ENCODE measurements at places on chromosomes 13 and 19.

GRCh38 chr19:15222738-15223648 lies 9.3 kb downstream of the EPHX3 start:
- H3K4me3 ChIP-seq = peak overlapping the region; percentile 50
- no peaks in the 10 kb centered on the region for H3K27me3 ChIP-seq
- H3K4me1 ChIP-seq = no peaks in the 10 kb centered on the region
- peak; percentile 86 for DNase-seq

DNA sequence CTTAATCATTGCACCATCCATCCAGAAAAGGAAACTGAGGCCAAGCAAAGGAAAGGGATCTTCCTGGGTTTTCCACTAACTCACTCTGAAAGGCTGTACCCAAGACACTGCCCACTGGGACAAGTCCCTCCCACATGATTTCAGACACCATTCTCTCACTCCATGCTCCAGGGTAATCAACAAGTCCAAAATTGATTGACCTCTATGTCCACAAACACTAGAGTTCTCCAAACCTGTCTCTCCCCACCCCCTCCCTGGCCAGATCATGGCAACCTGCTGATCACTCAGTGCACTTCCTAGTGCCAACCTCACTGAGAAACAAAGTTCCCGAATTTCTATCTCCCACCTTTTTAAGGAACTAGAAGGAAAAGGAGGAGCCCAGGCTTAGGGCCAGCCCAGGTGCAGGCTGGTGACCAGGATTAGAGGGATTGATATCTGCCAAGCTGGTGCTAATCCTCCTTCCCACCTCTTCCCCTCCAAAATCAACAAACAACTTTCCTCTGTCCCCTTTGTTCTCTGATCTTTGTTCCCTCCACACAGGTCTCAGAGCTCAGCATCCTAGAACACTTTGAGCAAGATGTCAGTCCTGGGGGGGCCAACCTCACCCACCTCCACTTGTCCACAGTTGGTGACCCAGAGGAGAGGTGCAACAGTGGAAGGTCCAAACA lies 2.4 kb upstream of the CYP2A13 start:
- no peaks in the 10 kb centered on the region for H3K36me3 ChIP-seq
- H3K27me3 ChIP-seq = no peaks in the 10 kb centered on the region
- no peak for DNase-seq

DNA sequence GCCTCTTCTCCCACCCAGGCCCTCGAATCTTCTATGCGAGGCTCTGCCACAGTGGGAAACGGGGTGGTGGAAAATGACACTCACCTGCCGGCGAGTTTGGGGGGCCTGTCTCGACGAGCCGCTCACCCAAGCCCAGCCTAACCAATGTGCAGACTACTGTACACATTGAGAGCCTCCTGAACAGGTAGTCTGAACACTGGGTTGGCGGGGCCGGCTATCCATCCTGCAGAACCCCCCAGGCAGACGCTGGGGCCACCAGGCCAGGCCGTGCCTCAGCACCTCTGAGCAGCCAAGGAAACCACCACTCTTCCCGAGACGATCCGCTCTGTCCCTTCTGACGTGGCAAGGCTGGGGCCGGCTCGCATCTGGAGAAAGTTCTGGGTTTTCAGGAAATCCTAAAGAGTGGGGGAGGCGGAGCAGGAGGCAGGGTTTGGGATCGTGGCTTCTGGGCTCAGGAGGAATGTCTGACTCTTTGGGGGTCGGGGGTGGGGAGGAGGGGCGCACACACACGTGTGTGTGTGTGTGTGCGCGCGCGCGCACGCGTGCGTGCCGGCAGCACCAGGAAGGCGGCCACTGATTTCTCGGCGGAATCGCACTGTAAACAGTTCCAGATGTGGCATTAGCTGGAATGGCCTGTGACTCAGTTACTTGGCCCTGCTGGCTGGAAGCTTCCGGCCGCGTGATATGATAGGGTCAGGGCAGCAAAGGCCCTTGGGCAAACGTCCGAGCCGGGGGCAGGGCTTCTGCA lies 18.5 kb downstream of the TMED1 start:
- peak overlapping the region; percentile 50 for H3K27ac ChIP-seq
- no peaks in the 10 kb centered on the region for H3K4me1 ChIP-seq
- no peak for DNase-seq
- H3K4me3 ChIP-seq = peak overlapping the region; percentile 9

GRCh38 chr13:95713651-95714050 lies 36.7 kb downstream of the DNAJC3 start:
- no peak for DNase-seq
- H3K4me3 ChIP-seq = no peak overlapping the region
- no peaks in the 10 kb centered on the region for H3K27me3 ChIP-seq
- peaks cover 3% of the 10 kb centered on the region for H3K4me1 ChIP-seq

GRCh38 chr19:30446850-30447552 lies 74.8 kb downstream of the ZNF536 start:
- no peaks in the 10 kb centered on the region for H3K4me1 ChIP-seq
- no peak overlapping the region for H3K4me3 ChIP-seq
- no peak overlapping the region for H3K27ac ChIP-seq
- H3K36me3 ChIP-seq = no peaks in the 10 kb centered on the region
- no peak for DNase-seq

- peaks cover 10% of the 10 kb centered on the region for H3K4me1 ChIP-seq
- peak overlapping the region; percentile 82 for H3K27ac ChIP-seq
- no peak for DNase-seq
- no peak overlapping the region for H3K4me3 ChIP-seq
- no peaks in the 10 kb centered on the region for H3K27me3 ChIP-seq
Observed at GRCh38 chr19:18385359-18385674, 641 bp upstream of the GDF15 start.

- H3K4me1 ChIP-seq = peaks cover 24% of the 10 kb centered on the region
- H3K4me3 ChIP-seq = no peak overlapping the region
- DNase-seq = no peak
- H3K27me3 ChIP-seq = no peaks in the 10 kb centered on the region
- H3K27ac ChIP-seq = peak overlapping the region; percentile 84
Observed at GRCh38 chr19:4711211-4711610, 12.4 kb downstream of the DPP9 start.

All from pancreas (tissue), 10 donors.